Prostate gland (tissue), 2 donors: ENCODE measurements at places on chromosomes 7 and 10.

DNA sequence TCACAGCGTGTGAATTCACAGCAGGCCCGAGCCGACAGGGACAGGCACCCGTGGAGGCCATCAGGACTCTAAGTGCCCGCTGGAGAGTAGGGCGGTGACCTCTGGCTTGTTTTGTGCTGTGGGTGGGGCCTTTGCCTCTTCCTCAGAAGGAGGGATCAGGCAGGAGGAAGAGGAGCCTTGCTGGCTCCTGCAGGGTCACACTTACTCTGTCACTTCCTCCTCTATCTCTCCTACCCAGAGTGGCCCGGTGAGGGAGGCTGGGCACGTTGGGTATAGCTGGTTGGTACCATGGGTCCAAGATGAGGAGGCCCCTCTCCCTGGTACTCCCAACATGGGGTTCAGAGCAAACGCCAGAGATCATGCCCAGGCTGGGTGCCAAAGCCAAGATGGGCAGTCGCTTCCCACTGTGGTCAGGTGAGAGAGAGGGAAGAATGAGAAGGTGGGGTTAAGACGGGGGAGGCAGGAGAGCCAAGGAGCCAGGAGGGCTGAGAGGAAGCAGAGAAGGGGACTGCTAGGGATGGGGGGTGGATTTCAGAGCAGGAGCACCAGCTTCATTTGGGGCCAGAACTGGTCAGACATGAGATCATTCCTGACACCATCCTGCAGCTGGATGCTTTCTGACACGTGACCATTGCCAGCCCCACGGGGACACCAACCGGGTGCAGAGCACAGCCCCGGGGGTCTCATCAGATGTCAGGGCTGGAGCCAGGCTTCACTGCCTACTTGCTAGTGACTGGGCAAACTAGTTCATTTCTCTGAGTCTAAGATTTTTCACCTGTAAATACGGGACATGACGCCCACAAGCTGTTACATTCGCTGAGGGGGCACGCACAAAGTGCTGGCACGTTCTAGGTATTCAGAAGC lies 54.8 kb upstream of the CACUL1 start:
- DNase-seq: no peak

DNA sequence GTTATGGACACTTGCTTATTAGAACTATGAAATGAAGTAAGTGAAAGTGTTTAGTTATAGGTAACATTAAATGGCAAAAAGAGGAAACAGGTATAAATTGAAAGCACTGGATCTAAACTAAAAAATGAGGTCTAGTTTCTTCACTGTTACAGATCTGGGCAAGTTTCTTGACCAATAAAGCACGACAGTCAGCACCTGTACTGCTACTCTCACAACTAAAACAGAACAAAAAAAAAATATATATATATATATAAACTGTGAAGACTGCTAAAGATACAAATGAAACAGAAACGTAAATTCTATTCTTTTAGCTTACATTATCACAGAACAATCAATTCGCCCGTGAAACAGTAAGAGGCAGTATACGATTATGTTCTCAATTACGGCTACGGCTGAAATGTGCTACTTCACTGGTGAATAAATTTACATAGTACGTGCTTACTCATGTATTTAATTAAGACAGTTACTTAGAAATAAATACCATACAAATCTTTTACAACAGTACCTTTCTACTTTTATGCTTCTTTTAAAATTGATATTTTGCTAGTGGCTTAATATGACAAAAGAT lies 4.2 kb downstream of the AHR start:
- DNase-seq: no peak

DNA sequence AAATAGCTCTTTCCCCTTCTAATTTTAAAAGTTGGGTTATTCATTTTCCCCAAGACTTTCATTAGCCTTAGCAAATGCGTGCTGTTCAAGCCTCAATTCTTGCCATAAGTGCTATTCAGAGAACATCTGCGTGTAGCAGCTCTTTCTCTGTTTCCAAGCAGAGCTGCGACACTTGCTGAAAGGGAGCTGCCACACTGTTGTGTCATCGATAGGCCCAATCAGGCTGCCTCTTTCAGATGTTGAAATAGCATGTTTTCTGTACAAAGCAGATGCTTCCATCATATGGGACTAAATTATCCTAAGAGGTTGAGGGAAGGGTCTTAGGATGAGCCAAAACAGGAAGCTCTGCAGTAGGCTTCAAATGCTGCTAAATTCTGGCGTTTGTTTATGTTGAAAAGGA lies 220.9 kb upstream of the CDC14C start:
- DNase-seq: no peak

GRCh38 chr10:30093303-30093950 lies 34.0 kb upstream of the JCAD start:
- no peak for DNase-seq

DNA sequence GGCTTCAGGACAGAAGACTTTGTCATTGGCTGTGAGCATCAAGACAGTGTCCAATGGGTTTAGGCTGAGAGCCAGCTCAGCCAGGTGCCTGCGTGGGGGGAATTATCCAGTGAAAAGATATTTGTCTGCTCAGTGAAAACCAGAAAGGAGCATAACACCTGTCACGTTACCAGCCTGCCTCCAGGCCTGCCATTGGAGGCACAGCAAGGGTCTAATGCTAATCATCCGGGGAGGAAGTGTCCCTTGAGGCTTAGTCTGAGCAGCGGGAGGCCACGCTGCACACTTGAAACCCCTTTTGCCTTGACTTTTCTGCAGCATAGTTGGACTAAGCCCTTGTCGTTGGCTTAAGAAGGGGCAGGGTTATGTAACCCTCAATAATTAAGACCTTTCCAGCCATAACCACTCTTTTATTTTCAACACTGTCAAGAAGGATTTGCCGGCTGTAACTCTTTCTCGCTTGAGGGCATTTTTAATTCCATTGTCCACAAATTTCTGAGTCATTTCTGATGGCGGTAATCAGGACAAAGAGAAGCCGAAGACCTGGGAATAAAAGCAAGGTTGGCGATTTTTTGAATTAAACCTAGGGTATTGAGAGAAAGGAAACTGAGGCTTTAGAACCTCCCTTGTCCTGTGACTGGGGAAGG lies 639.6 kb upstream of the FOXK1 start:
- no peak for DNase-seq

- no peak for DNase-seq
Measured at GRCh38 chr7:2724453-2725177, 36.6 kb downstream of the AMZ1 start.

GRCh38 chr7:47978790-47979144 lies 648 bp downstream of the HUS1 start:
- DNase-seq: no peak

DNA sequence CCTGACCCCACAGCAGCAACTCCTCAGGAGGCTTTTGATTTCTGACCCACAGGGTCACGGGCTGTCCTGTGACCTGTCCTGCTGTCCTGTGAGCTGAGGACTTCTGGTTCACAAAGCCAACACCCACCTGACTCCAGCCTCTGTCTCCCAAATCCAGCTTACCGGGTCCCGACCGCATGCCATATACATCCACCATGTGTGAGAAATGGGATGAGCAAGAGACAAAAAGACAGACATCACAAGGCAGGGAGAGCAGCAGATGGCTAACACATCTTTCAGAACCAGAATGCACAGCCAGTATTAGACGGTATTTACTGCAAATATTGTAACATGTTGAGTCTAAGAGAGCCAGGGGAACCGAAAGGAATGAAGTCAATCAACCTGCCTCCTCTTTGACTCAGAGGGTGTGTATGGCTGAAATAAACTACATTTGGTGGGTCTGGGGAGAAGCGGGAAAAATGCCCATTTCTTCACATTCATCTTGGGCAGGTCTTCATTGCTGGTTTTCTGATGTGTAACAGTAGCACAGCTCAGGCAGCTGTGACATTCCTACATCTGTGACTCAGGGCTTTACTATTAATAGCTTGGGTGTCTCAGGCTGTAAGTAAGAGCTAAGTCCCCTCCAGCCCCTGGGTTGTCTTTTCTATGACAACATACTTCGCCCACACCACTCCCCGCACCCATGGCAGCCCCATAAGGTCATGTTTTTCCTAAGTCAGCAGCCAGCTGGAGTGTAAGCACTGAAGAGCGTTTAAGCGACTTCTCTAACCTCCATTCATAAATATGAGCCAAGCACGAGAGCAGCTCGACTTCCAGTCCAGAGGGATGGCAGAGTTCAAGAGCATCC lies 25.0 kb downstream of the ABLIM1 start:
- no peak for DNase-seq

GRCh38 chr7:116731023-116731395 lies 59.0 kb downstream of the MET start:
- no peak for DNase-seq

DNA sequence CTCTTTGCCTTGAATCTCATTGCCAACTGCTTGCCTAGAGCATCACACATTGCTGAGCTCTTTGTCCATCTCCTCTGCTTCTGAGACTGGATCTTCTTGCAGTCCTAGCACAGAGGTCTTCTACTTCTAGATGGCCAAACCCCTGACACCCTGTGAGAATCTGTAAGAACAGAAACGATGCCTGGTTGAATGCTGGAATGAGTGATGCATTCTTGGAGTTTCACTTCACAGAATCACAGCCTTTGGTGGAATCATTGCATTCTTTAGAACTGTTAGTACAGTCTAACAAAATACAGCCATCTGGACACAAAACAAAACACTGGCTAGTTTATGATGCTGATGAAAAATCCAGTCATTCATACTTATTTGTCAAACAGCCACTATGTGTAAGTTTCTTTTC lies 141.7 kb upstream of the ITGB1 start:
- no peak for DNase-seq

GRCh38 chr10:100745882-100746783 lies 751 bp downstream of the PAX2 start:
- no peak for DNase-seq
